NCI-H1436 (cell line): ENCODE measurements at places on chromosomes 3 and 15.

DNA sequence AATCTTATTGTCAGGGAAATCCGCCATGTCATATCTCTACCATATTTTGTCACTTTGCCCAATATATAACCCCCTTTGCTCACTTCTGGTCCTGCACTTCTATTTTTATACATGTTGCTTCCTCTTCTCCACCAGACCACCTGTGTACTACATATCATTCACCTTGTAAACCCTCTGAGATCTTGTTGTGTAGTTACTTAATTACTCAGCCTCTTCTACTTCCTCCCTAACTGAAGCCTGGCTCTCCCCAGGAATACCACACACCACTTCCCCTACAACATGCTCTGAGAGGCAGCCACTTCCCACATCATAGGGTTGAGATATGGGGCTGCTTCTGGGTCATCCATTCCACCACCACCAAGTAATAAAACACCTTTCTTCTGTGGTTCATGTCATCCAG lies 10.0 kb downstream of the HEXA start:
- no peak for DNase-seq

DNA sequence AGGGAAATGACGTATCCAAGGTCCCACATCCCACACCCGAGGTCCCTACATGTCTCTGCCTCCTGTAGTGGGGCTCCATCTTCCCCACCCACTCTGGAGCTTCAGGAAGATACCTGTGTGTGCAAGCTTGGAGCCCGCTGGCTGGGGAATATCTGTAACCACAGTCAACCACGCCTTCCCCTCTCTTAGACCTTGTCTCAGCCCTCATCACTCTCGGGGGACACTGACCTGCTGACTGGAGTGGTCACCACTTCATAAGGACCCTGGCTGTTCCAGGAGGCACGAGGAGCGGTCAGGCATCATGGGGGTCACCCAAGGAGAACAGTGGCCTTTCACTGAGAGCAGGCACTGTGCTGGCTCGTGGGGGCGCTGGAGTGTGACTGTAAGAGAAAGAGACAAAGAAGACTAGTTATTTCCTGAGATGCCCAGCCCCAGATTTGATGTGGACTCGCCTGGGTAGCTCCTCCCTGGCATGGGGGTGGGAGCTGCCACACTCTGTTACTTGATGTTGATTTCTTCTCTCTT lies 48.6 kb downstream of the CTXND1 start:
- no peak for DNase-seq

- no peak for DNase-seq
Observed at GRCh38 chr3:33250712-33251111, 26.5 kb upstream of the FBXL2 start.

DNA sequence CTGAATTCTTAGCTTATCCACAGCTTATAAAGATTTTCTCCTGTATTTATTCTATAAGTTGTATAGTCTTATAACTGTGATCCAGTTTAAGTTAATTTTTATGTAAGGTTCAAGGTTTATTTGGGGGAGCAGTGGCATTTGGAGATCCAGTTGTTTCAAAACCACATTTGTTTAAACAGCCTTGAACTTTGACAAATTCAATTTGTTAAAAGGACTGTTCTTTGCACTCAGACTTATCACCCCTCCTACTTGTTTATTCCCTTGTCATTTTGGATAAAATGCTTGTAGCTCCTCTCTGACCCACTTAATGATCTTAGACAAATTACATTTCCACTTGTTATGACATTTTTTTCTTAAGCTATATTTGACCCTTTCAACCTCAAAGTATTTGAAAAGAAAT lies 327.8 kb downstream of the DOCK3 start:
- DNase-seq = no peak

GRCh38 chr3:49020330-49021212 lies 1.4 kb upstream of the NDUFAF3 start:
- no peak for DNase-seq

GRCh38 chr15:38066612-38067011 lies 132.2 kb downstream of the TMCO5A start:
- DNase-seq = no peak

DNA sequence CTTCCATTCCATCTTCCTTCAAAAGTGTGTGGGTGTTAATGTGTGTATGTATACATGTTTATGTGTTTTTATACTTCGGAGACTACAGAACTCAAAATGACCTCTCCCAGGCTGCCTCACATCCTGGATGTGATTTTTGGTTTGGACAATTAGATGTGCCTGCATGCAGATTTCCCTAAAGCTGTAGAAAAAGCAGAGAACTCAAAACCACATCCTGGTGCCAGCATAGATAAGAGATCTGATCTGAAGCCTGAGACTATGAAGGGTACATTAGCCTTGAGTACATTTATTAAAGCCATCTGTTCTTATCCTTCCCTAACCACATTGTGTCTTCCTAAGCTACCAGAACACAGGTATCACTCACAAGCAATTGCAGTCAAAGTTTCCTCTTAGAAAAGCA lies 319.4 kb upstream of the RASGRP1 start:
- no peak for DNase-seq

DNA sequence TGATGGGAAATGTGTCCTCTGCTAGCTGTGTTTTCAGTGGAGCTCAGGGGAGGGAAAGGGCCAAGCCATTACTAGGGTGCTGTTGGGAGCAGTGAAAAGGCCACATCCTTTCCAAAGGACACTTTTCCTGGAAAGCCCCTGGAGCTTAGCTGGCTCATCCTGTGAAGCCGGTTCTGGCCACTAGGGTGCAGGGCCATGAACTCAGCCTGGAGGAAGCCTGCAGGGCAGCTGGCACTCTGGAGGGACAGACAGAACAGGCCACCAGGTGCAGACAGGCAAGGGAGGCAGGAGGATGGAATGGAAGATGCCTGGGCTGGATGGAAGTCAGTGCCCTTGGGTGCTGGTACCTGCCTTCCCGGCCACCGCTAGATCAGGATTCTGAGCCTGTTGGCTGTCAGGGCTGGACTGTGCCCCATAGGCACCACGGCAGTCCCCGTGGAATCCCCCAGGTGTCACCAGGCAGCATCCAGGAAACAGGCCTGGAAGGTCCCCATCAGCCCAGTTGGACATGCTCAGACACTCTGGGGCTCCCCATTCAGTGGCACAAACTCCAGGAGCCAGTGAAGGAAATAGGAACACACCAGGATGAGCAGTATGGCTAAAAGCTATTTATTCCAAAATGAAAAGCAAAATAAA lies 76.2 kb upstream of the C2CD4B start:
- no peak for DNase-seq

GRCh38 chr3:122281891-122282290 lies 43.2 kb upstream of the CSTA start:
- DNase-seq = no peak

GRCh38 chr15:69088300-69088965 lies 72.0 kb upstream of the GLCE start:
- DNase-seq = no peak

- no peak for DNase-seq
Observed at GRCh38 chr15:86489981-86490380, 410.3 kb downstream of the AGBL1 start.

DNA sequence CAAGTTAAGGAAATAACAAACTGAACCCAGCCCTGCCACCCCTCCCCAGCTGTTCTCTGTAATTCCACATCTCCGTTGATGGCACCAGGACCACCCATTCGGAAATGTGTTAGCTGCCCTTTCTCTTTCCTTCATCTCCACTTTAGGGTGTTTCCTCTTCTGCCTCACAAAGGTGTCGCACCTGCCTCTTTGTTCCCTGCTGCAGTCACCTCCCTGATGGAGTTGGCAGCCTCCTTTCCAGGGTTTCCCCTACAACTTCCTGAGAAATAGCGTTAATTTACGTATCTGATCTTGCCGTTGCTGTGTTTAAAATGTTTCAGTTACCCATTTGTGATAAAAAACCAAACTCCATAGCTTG lies 57.3 kb downstream of the GPR171 start:
- no peak for DNase-seq

DNA sequence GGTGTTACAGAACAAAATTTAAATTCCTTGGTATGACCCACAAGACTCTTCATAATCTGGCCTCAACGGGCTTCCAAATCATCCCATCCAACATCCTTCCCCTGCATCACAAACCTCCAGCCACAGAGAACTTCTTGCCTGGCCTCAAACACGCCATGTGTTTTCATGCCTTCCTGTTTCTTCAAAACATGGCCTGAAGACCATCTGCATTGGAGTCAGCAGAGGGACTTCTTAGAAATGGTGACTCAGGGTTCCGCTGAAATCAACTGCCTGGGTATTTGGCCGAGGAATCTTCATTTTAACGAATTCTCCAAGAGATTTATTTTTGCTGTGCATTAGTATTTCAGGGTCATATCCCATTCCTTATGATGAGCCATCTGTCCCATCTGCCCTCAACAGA lies 138.1 kb upstream of the RAP2B start:
- DNase-seq = no peak

DNA sequence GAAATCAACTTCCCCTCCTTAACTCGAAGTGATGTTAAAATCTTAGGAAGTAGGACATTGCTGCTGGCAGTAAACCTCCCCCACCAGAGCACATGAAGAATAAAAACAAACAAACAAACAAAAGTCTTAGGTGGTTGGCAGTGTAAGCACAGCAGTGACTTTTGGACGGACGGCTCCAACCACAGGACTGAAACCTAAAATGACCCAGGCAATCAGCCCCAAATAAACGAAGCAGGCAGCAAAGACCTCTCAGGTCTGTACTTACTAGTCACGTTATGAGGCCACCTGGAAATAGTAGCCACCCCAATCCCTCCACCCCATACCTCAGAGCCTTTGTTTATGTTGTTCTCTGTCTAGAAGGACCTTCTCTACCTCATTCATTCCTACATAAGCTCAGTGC lies 33.5 kb upstream of the HES1 start:
- no peak for DNase-seq

- no peak for DNase-seq
Observed at GRCh38 chr3:104549099-104549714, 817.5 kb upstream of the ALCAM start.

DNA sequence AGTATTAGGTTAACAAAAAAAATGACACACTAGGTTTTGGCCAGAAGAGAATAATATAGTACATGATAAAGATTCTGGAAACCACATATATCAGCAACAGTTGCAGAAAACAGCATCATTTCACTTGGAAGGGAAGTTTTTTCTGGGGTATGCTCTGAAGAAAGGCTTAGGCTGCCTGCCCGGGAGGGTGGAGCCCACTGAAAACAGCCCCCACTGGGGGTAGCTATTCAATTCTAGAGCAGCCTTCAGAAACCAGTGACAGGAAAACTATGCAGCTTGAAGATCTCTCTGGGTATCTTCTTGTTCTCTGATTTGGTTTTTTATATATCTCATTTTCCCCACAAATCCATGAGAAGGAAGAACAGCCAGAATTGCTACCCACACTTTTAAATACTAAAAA lies 43.2 kb downstream of the ZMAT3 start:
- DNase-seq = no peak

DNA sequence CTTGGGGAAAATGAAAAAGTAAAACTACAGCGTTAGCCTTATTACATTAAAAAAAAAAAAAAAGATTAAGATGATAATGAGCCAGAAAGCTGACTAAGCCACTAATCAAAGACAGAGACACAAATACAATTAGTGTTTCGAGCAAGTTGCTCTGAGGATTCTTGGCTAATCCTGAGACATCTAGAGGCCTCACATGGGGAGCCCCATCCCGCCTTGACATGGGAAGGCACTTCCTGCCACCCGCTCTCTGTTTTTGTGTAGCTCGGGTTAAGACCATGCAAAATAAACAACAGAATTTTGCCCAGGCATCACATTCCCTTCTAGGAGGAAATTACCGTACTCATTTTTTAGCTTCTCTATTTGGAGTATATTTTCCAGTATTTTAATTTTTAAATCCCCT lies 15.3 kb downstream of the HESX1 start:
- no peak for DNase-seq

DNA sequence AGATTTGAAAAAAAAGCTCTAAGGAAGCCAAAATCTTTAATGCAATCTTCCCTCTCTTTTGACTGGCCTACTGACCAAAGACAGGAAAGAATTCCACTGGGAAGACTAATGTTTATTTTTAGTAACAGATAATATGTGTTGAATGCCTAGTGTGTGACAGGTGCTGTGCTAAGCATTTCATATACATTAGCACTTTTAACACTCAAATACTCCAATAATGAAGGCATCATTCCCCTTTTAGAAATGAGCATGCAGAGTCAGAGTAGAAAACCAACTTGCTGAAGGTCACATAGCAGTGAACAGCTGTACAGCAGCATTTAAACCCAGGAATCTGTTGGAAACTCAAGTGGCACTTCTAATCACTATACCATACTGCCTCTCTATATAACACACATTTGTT lies 170.6 kb downstream of the MINAR1 start:
- no peak for DNase-seq

DNA sequence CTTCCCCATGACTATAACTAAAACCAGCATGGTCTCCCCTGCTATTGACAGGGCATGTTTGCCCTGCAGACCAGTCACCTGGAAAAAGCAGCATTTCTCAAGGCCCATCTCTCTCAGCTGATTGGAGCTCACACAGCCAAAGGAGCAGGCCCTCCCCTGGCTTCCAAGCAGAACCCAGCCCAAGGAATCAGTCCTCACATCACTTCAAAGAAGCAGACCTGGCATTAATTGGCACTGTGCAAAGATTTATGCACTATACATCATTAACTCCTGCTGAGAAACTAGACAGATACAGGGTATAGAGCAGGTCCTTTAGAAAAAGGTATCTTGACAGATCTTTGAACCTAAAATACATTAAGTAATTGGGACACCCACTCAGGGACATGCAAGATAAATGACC lies 323.8 kb upstream of the PPP2R3A start:
- DNase-seq = no peak

DNA sequence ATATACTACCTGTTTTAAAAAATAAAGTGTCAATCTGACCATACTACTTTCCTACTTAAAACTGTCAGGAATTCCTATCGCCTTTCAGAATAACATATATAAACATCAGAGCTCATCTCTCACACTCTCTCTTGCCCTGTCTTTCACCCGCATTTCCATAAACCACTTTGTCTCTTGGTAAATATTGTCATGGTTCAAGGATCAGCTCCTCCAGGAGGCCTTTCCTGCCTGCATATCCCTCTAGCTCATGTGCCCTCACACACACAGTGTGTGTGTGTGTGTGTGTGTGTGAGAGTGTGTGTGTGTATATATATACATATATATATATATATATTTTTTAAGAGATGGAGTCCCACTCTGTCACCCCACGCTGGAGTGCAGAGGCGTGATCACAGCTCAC lies 6.7 kb downstream of the SUMF1 start:
- no peak for DNase-seq

DNA sequence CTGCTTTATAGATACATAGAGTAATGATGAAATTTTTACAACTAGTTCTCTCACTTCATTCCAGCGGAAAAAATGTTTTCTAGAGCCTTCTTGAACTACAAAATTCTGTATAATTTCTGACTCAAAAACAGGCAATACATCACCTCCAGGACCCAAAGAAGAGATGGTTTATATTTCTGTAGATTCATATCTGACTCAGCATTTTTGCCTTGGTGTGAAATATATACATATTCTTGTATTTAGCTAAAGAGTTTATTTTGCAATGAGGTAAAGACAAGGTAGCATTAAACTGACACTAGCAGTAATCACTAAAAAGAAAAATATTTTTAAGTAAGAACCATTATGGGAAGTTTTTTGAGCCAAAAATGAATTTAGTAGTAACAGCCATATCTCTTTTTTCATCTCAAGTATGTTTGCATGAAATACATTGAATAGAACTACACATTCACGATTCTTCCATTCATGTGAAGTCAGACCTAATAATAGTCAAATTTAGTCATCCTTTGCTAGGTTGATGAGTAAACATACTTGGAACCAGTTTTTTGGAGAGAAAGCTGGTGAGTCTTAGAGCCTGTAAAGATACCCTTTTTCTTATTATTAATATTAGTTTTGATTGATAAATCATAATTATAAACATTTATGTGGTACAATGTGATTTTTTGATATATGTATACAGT lies 31.6 kb downstream of the COL8A1 start:
- DNase-seq = no peak

GRCh38 chr3:193134856-193135255 lies 106.2 kb upstream of the PLAAT1 start:
- no peak for DNase-seq
